ENCODE measurements at places on chromosomes 4 and X.

- no peak for DNase-seq
Observed at GRCh38 chr4:95524184-95524583, 24.6 kb downstream of the UNC5C start.

DNA sequence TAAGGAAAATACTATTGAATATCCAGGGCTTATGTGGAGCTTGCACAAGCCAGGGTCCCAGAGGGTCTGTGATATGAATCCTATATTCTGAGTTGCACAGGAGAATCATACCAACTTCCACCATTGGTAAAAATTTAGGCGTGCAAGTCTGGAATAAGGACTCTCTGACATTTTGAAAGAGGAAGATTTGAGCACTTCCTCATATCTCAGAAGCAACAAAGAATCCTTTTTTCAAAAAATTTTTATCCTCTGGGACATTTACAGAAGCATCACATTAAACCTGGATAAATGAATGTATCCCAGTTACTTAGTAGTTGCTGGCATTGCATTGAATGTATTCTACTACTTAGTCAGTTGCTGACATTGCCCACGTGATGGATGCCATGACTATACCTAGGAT is 24.2 kb upstream of the CAMK2D start:
- DNase-seq: no peak

DNA sequence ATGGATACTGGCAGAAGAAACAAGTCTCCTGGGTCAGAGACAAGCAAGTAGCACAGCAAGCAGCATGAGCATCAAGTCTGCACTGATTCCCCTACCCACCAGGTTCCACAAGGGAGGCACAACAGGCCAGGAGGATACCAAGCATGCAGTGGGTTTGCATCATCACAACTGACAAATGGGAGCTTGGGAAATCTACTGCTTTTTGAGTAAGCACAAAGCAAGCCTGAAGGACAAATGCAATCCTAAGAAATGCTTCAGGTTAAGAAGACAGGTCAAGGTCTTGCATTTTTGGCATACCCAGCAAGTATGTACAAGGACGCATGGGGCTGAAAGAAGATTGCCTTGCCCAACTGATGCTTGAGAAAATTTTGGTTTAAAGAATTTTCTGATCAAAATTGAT is 279.6 kb downstream of the PDGFC start:
- DNase-seq: no peak

- DNase-seq: no peak
Observed at GRCh38 chrX:119758731-119759247, 401 bp downstream of the SOWAHD start.

DNA sequence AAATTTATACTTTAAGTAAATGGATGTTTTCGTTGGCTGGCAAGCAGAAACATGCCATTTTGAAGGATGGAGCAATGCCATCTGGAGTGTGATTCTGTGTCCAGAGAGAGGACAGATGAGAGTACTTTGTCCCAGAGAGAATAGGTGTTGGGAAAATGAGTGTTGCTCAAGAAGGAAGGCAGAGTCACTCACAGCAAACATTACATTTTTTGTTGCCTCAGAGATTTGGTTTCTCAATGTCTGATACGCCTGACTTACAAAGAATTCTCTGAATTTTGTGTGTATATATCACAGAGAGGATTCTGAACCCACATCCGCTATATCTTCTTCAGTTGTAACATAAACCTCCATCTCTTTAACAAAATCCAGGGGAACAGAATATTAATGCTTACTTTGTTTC is 102.8 kb upstream of the PCDH18 start:
- DNase-seq: no peak

GRCh38 chrX:42975906-42976305 is 197.9 kb upstream of the PPP1R2C start:
- DNase-seq: no peak
